ENCODE measurements at places on chromosomes 7 and 10. TPM values are rescaled to one million over a fixed set of nuclear protein-coding genes. Genes with fewer than 3 reads are reported as not detected.

DNA sequence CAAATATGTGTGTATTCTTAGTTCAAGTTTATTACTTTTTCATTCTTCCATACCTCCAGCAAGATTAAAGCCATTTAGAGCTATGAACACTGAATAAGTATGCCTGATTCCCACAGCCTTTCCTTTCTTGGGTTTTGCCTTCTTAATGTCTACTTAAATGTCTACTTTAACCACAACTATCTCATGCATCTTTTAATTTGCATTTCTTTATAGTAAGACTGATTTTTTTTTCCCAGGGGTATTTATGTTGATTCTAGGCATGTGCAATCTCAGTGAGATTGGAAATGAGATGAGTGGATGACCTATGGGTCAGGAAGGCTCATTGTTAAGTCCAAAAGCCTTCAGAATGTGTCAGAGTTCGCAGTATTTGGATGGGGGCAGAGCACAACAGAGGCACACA is 3.6 kb downstream of the PCBD1 start:
- H3K27ac ChIP-seq, result no peak overlapping the region
- no peaks in the 10 kb centered on the region for H3K27me3 ChIP-seq
- no peak overlapping the region for H3K4me3 ChIP-seq
- peaks cover 15% of the 10 kb centered on the region for H3K4me1 ChIP-seq
- peaks cover 4% of the 10 kb centered on the region for H3K36me3 ChIP-seq

DNA sequence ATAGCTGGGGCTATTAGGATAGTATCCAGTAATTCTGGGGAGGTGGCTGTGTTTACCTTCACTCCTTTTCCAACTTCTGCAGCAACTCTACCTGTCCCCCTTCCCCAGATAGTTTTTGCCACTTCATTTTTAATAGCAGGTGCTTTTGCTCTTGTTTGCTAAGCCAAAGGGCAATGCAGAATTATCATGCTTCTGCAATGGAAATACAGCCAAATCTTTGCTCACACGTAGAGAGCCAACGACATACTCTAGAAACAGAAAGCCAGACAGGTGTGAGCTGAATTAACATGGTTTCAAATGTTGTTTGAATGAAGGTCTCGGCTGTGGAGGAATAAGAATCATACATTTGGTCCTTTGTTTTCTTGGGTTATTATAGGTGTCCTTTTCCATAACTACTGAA is 14.4 kb downstream of the PLEKHS1 start:
- DNase-seq, result no peak
- H3K27me3 ChIP-seq, result peaks cover 20% of the 10 kb centered on the region
- H3K4me1 ChIP-seq, result no peaks in the 10 kb centered on the region
- no peaks in the 10 kb centered on the region for H3K36me3 ChIP-seq
- H3K4me3 ChIP-seq, result no peak overlapping the region
- no peak overlapping the region for H3K27ac ChIP-seq

DNA sequence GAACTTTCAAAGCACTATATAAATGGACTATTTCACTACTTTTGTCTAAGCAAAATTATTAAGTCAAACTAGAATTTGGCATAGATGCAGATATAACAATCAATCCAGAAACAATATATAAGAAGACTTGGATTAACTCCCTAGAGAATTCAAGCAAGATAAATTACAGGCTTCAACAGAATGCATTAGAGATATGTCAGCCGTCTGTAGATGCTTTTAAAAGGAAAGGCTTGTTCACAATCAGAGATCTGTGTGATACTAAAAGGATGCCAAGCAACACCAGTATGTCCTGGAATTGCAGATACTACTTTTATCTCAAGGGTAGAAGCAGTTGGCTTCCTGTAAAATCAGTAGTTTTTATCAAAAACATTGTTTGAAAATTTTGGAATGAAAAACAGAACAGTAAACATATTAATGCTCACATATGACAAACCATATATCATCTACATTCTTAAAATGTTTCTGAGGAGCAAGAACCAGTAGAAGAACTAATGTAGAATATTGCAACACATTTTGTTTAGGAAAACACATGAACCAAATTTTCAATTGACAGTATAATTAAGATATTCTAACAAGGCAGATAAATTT is 947.9 kb upstream of the LRRN3 start:
- no peaks in the 10 kb centered on the region for H3K36me3 ChIP-seq
- H3K4me3 ChIP-seq, result no peak overlapping the region
- H3K27ac ChIP-seq, result no peak overlapping the region
- no peaks in the 10 kb centered on the region for H3K27me3 ChIP-seq
- no peaks in the 10 kb centered on the region for H3K4me1 ChIP-seq
- no peak for DNase-seq

- DNase-seq, result no peak
- H3K4me3 ChIP-seq, result no peak overlapping the region
- no peaks in the 10 kb centered on the region for H3K36me3 ChIP-seq
- peaks cover 4% of the 10 kb centered on the region for H3K4me1 ChIP-seq
- peaks cover 5% of the 10 kb centered on the region for H3K27me3 ChIP-seq
These were observed 94.0 kb upstream of the PPP2R2D start for GRCh38 chr10:131806646-131807317.

DNA sequence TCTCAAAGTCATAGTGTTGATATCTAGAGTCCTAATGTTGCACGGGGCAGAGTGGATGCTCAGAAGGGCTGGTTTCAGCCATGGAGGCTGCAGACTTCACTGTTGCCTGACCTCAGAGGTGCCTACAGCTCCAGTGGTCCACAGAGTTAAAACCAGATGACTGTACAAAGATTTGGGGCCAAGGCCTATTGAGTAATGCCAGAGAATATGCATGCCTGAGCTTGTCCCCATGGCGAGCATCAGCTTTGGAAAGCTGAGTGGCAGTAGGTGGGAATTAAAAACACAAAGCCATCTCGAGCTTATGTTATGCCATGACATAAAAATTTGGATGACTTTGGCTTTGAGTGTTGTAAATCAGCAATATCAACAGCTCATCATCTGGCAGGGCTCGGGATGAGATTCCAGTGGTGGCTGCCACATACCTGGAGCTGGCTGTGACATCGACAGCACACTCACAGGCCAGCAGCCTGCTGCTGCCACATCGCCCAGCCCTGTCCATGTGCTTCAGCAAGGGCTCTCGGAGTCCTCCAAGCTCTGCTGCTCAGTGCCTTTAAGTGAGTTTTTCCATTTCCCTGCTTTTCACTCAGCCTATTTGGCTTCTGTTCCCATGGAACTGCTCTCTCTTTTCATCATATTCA is 379.6 kb downstream of the TNS3 start:
- H3K36me3 ChIP-seq, result no peaks in the 10 kb centered on the region
- no peak for DNase-seq
- no peak overlapping the region for H3K4me3 ChIP-seq
- no peaks in the 10 kb centered on the region for H3K27me3 ChIP-seq

DNA sequence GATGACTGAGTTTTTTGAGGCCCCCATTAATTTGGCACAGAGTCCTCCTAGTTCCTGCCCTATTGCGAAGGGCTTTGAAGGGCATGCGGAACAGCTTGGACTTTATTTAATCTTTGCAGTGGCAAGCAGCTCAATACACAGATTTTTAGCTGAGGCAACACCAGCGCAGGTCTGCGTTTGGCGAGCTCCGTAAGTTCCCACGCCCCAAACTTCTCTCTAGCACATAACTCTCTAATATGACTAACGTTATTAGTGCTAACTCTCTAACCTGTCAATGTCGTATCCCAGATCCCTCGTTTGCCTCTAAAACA is 366 bp upstream of the TAF3 start:
- DNase-seq, result peak; percentile 2
- H3K36me3 ChIP-seq, result no peaks in the 10 kb centered on the region
- H3K4me1 ChIP-seq, result peaks cover 18% of the 10 kb centered on the region
- peak overlapping the region; percentile 98 for H3K4me3 ChIP-seq
- H3K27me3 ChIP-seq, result peaks cover 49% of the 10 kb centered on the region
- H3K27ac ChIP-seq, result no peak overlapping the region

The PKD2L1 gene
- total RNA-seq, result not detected
